Retina (tissue), 1 donor: ENCODE measurements at places on chromosomes 7 and 10.

DNA sequence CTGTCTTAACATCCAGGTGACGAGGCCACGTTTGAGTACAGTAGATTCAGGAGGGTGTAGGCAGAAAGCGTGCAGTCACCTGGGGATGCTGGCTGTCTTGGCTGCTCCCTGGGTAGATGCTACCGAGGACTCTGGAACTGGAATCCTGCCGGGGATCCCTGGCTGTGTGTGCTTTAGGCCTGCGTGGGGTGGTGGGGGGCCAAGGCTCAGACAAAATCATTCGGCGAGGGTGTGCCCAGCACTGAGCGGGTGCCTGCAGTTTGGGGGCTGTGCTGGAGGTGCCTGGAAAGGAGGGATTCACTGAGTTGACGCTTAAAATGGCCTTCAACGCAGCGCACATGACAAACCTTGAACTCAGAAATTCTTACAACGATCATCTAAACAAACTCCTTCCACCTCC is 93.5 kb upstream of the PODXL start:
- DNase-seq = no peak

DNA sequence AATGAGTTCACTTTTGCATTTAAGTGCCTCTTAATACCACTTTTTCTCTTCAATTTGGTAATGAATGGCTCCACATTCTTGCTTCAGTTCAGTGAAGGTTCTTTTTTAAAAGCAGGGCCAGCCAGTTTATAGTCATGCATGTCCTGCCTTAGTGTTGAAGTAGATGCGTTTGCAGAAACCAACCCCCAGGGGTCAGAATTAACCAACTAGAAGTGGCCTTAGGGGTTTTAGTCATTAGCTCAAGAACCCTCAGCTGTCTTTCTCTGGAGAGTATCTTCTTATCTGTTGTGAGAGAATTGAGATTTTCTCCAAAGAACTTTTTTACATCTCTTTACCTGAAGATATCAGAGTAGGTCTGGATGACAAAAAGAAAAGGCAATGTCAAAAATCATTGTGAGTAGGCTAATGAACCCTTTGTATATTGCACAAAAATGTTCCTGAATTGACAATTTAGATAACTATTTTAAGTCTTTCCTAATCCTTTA is 82.2 kb downstream of the PIK3CG start:
- peak; percentile 39 for DNase-seq

- no peak for DNase-seq
These were observed 15.9 kb downstream of the KPNA7 start for GRCh38 chr7:99191869-99192596.

- DNase-seq = no peak
These were observed 8.5 kb downstream of the AKR1B1 start for GRCh38 chr7:134450294-134451000.

- DNase-seq = no peak
These were observed 52.6 kb downstream of the MACC1 start for GRCh38 chr7:20164425-20165145.

- no peak for DNase-seq
These were observed 68.0 kb upstream of the GNAI1 start for GRCh38 chr7:80066639-80067038.

DNA sequence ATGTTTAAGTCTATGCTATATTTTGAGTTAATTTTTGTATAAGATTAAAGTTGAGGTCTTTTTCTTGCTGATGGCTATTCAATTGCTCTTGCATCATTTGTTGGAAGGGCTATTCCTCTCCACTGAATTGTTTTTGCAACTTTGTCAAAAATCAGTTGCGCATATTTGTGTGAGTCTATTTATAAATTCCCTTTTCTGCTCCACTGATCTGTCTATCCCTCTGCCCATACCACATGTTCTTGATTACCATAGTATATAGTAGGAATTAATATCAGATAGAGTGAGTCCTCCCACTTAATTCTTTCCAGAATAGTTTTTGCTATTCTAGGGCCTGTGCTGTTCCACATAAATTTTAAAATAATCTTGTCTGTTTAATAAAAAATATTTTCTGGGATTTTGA is 152.4 kb upstream of the ADCY1 start:
- no peak for DNase-seq

DNA sequence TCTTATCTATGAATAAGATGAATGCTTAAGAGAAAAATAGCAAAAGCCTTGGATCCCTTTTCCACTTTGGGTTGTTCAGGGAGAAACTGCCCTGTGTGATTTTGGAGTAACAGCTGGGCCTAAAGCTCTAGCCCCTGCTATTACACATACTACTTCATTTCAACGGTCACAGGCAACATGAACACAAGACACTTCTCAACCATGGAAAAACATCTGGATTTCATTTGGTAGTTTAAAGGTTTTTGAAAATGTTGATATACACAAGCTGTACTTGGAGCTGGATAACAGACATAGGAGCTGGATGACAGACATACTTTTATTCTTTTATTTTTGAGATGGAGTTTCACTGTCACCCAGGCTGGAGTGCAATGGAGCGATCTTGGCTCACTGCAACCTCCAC is 2.7 kb upstream of the CHUK start:
- no peak for DNase-seq

GRCh38 chr7:154676422-154677073 is 326.4 kb downstream of the PAXIP1 start:
- no peak for DNase-seq

- DNase-seq = no peak
These were observed 24.7 kb downstream of the ELN start for GRCh38 chr7:74052628-74053027.

- DNase-seq = no peak
These were observed 464.0 kb upstream of the ZMIZ1 start for GRCh38 chr10:78604721-78605120.

GRCh38 chr7:69245646-69246045 is 352.6 kb upstream of the AUTS2 start:
- no peak for DNase-seq

GRCh38 chr7:102454468-102454867 is 10.2 kb downstream of the ALKBH4 start:
- DNase-seq = no peak

GRCh38 chr7:33336820-33337219 is 207.5 kb downstream of the BBS9 start:
- no peak for DNase-seq

DNA sequence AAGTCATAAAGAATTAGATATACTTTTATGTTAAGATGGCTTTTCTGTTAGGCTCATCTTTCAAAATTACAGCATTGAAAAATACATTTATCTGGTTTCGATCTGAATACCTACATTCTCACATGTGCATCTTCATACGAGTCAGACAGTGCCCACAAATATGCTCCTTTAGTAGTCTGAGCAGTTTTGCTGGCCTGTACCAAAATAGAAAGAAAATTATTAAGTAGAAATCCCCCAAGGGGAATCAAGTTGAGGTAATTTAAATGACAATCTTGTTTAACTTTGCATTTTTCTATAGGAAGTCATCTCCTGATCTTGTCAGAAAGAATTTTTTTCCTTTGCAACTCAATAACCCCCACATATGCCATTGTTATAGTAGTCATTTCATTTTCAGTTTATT is 287.4 kb upstream of the SEMA3D start:
- DNase-seq = no peak

DNA sequence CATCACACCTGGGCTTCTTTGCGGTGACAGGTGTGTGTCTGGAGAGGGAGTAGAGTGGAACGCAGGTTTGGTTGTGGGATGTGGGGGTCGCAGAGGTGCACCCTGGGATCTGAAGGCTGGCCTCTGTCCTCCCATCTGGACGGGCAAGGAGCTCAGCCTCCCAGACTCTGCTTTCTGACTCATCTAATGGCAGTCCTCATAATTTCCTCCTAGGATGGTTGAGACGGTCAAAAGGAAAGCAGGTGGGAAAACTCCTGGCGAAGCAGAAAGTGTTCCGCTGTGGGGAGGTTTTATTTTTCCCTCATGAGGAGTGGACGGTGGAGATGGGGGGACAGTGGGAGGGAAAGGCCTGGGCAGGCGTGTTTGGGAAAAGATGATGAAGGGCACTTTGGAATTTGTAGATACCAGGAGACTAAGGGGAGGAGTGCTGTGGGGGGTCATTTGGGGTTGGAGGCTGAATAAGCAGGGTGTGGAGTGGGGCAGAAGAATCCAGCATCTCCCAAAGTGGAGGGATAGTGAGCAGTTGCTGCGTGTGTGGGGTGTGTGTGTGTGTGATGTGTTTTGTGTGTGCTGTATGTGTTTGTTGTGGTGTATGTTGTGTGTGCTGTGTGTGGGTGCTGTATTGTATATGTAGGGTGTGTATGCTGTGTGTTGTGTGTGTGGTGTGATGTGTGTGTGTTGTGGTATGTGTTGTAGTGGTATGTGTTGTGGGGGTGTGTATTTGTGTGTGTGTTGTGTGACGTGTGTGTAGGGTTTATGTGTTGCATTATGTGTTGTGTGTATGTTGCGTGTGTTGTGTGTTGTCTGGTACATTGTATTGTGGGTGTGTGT is 97.2 kb upstream of the PODXL start:
- no peak for DNase-seq

DNA sequence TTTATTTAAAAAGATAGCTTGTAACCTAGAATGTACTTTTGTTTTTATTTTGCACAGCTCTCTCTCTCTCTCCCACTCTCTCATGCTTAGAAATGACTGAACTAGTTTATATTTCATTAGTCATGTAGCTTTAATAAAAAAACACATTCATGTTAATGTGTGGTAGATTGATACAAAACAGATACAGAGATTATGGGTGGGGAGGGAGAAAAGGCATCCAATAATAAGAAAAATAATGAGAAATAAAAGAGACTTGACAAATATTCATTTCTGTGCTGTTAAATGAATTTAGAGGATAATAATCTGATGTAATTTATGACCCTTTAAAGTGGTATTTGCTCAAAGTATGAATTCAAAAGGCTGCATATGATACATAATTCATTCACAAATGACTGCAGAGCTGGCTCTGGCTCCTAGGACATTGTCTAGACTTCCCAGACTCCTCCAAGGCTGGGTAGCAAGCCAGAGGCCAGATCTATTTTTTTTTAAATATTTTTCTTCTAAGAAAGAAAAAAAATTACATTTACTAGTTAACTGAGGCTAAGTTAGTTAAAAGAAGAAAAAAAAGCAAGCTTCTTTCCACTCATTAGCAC is 105.7 kb upstream of the DNAJB12 start:
- no peak for DNase-seq
